ENCODE measurements at places on chromosomes 6 and 20.

- no peak for DNase-seq
Measured at GRCh38 chr6:29982097-29982496, 39.8 kb downstream of the HLA-A start.

DNA sequence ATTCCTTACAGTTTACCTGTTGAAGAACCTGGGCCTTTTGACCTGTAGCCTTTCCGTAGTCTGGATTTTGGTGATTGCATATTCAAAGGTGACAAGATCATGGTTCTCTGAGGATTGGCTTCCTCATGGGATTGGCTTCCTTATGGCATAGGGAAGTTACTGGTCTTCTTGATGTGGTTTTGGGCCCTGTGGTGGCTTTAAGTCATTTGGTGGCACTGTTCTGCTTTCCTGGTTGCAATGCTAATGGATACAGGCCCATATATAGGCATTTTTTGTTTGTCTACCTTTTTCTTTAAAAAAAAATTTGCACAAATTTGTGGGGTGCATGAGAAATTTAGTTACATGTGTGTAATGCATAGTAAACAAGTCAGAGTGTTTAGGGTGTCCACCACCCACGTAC, 185.7 kb downstream of the CDKAL1 start:
- no peak for DNase-seq

- DNase-seq = no peak
Measured at GRCh38 chr6:8243475-8243874, 141.1 kb upstream of the EEF1E1 start.

DNA sequence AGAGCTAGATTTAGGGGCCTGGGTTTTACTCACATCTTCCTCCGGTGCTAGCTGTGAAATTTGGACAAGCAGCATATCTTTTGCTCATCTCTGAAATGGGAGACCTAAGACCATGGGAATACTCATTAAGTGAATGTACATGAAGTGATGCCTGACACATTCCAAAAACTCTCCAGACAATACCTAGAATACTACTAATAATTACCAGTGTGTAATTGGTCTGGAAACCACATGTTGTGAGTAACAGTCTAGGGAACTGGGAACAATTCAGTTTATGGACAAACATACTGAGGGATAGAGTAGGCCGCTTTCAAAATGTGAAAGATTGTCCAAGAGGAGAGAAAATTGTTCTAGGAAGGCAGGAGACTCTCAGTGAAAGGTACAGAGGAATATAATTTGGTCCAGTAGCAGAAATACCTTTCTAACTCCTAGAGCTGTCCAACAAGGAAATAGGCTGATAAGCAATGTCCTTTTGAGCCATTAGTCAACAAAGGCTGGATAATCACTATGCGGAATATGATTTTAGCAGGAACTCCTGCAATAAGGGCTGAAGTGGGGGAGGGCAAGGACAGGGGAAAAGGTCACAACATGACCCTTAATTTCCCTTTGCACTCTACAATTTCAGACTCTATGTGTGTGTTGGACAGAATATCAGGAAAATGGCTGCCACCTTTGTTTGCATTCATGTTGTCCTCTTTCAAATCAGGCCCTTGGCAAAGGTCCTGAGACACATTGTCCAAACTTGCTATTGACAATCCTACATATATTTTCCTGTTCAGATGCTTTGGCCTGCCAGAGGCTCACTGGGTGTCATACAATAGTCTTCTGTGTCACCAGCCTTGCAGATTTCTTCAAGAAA, 315.4 kb downstream of the PLCB1 start:
- DNase-seq = no peak

DNA sequence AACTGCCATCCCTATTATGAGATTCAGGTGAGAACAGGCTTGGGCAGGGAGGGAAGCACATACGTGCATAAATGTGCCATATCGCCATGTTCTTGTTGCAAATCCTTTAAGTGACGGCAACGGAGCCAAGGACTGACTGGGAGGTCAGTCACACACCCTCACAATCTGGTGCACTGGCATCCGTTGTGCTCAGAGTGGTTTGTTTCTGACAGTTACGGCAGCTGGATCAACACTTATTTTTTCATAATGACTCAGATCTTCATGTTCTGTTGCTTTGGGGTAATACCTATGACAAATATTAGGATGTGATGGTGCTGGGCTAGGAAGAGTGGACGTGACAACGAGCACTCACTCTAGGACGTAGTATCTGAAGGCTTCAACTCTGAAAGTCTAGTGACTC, 56.2 kb upstream of the PREP start:
- no peak for DNase-seq

DNA sequence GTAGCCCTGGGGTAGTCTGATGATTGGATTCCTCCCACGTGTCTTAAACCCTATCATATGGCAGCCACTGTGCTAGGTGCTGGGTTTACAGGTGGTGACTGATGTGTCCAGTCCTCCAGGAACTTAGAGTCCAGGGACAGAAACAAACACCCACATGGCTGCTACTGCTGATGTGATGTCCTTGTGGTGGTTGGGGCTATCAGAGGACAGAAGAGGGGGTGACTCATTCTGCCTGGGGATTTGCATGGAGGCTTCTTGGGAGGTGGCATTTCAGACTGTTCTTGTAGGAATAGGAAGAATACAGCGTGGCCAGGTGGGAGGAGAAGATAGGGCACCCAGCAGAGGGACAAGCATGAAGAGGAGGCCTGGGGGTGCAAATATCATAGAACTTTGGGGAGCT, 9.8 kb downstream of the RAET1G start:
- DNase-seq = no peak

DNA sequence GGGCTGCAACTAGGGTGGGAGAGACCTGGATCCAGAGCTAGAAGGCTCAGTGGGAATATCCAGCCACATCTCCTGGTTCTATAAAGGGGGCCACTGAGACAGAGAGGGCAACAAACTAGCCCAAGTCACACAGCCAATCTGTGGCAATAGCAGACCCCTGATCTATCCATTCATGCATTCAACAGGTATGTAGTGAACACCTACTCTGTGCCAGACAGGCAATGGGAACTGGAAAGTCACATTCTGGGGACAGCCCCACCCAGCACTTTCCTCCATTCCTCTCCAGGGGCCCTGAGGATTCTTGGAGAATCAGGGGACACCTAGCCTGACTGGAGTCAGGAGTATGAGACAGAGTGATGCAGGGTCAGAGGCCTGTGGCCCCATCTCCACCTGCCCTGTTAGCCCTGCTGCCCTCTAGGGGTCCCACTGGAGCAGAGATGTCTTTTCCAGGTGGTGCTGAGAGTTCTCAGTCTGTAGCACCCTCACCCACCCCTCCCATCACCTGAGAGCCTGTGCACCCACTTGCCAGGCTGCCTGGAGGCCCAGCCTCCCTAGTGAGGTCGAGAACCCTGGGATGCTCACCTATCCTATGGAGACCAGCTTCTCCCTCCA, 13.6 kb downstream of the BPIFA2 start:
- DNase-seq = no peak

GRCh38 chr6:134176264-134176975, 124.0 kb upstream of the SLC2A12 start:
- DNase-seq = no peak

DNA sequence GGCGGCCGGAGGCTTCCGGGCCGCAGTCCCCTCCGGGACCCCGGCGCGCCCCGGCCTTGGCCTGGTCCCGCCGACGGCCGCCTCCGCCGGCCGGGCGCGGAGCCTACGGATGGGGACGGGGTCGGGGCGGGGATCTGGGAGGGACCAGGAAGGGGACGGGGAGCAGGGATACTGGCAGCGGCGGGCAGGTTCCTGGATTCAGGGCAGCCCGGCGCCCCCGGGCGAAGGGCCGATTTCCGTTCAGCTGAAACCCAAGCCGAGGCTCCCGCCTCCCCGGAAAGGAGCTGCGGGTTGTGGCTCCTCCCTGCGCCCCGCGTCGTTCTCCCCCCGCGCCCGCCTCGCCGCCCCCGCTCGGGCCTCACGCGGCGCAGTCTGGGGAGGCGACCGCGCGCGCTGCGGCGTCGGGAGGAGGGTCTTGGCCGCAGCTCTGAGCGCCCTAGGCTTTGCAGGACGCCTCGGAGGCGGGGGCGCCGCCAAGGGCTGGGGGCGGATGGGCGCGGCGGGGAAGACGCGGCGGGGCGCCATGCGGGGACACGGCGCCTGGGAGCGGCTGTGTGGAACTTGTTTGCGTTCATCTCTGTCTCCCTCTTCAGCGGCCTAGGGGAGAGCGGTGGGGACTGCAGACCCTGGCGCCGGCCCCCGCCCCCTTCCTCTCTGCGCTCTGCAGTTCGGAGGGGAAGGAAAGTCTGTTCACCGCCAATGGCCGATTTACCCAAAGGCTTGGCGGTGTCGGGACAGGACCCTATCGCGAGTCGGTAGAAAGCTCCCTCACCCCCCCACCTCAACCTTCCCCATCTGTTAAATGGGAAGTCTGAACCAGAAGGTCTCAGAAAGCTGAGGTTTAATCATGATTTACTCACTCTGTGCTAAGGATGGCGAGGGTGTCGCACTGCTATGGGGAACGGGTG, 22.7 kb upstream of the TMEM181 start:
- DNase-seq = no peak

- DNase-seq = no peak
Measured at GRCh38 chr6:142909686-142910085, 35.3 kb downstream of the HIVEP2 start.

DNA sequence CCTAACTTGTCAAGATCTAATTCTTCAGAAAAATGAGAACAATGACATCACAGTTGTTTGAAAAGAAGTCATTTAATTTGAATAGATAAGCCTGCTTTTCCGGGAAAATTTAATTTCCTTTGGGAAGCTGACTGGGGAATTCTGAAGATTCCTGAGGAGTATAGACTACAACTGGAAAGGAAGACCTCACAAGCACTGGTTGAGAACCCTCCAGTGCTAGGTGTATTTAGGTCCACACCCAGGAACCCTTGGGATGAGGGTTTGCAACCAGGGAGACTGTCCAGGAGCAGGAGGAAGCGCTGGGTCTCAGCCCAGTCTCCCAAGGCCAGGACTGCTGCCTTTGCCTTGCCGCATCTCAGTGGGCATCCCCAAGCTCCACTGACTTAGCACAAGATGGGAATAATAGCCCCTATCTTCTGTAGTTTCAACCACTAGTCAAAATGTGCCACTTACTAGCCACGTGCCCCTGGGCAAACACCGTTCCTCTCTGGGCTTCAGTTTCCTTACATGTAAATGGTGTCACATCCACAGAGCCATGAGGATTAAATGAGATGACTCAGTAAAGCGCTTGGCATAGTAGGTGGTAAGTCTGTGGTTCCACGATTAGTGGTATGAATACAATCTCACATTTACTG, 6.9 kb upstream of the CD93 start:
- DNase-seq = no peak

DNA sequence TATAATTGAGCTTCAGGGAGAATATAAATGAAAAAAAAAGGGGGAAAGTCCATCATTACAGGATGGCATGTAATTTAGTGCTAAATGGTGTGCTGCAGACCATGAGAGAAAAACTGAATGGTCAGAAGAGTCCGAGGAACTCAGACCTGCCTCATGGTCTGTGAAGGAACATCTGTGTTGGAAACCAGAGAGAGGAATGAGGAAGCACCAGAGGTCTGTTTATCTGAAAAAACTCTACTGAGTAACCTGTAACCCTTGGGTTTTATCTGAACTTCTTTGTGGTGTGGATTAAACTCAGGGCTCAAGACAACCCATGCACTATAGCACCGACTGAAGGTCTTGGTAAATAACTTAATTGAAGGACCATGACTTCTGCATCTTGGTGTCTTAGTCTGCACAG, 108.1 kb downstream of the RNF144B start:
- DNase-seq = no peak

DNA sequence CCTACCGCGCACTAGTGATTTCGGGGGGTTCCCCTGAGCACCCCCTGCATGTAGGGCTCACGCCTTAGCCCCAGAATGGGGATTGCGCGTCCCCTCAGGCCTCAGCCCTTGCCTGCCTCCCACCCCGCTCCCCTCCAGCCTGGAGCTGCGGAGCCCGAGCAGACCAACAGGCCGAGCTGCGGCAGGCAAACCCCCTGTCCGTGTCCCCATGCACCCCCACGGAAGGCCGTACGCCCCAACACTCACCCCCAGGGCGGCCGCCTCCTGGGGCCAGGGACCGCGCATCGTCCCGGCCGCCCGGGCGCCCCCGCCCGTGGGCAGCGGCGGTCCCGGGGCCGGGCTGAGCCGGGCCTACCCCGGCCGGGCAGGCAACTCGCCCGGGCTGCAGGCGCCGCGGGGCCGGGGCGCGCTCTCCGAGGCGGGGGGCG, 1.2 kb upstream of the KCNB1 start:
- no peak for DNase-seq

- no peak for DNase-seq
Measured at GRCh38 chr6:153183925-153184324, 52.8 kb upstream of the RGS17 start.

DNA sequence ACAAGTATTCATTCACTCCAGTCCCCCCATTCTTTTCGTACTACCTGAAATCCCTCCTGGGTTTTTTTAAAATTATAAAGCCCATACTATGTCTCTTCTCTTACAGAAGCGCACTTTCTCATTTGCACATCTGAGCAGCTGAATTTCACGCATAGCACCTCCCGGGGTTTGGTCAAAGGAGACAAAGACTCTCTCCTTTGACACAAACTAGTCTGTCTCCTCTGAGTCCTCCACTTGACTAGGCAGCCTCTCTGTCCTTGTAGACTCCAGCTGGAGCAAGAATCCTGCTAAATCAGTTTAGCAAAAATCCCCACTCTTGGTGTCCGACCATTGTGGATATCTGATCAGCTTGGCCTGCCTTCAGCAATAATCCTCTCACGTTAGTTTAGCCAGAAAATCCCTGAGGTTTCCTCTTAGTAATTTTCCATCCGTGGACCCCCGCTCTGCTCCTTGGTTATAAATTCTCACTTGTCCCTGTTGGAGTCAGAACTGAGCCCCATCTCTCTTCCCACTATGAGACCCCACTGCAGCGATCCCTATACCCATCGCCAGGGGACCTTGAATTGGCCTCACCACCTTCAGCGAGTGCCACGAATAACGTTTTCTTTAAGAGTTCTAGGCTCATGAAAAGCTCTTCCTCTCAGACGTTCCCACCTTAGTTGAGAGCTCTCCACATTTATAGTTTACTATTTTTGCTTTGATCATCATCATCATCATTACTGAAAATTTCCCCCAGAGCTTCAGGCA, 29.0 kb downstream of the PDYN start:
- DNase-seq = no peak

DNA sequence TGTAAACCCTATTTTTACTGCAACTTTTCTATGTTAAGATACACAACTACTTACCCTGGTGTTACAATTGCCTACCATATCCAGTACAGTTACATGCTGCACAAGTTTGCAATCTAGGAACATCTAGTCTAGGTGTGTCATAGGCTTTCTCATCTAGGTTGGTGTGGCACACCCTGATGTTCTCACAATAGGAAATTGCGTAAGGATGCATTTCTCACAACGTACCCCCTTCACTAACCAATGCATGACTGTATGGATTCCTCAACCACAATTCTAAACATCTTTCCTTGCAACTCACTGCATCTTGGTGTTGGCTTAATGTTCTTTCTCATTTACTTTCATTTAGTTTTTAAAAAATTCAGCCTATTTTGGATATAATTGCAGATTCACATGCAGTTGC, 31.6 kb downstream of the GJA10 start:
- no peak for DNase-seq

DNA sequence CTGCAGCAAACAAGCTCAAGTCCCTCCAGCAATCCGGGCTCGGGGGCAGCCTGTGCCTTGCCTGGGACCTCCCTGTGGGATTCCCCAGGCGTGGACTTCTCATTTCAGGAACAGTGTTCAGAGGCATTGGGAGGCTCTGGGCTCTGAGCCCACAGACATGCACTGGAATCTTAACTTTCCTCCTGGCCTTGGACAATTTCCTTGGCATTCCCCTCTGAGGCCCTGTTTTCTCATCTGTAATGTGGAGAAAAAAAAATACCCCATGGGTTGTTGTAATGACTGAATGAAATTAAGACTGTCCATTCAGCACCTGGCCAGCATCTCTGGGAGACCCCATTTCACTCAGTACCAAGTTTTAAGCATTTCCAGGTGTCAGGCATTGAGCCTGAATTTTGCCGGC, 17.6 kb downstream of the BPIFB4 start:
- no peak for DNase-seq

All from stimulated activated CD4-positive, alpha-beta T cell treated with anti-CD3 and anti-CD28 coated beads, Interleukin-4, amount 100 ng/mL, for 4 hours (primary cell).